Skin of body (tissue), 3 donors: ENCODE measurements at places on chromosomes 3 and 15. TPM values are rescaled to one million over a fixed set of nuclear protein-coding genes. Genes with fewer than 3 reads are reported as not detected.

CTXN2 gene
- not detected for total RNA-seq

PLOD2 gene
- 24.2 TPM for total RNA-seq

EIF4E3 gene
- 11.0 TPM for total RNA-seq

PTH1R gene
- 18.9 TPM for total RNA-seq

IL17RE gene
- 6.3 TPM for total RNA-seq

OR5K2 gene
- not detected for total RNA-seq

PP2D1 gene
- not detected for total RNA-seq

MDFIC2 gene
- total RNA-seq: not detected

PKM gene
- total RNA-seq: 221 TPM

SPINK8 gene
- total RNA-seq: not detected

CLCN2 gene
- total RNA-seq: 5.3 TPM

CPLX3 gene
- total RNA-seq: 0.20 TPM

IL12A gene
- total RNA-seq: 0.30 TPM

FHIT gene
- 8.9 TPM for total RNA-seq

FEZF2 gene
- not detected for total RNA-seq

CRYGS gene
- total RNA-seq: 0.99 TPM

TMEM158 gene
- total RNA-seq: 2.4 TPM

GRCh38 chr3:60651799-60652198 is 599.5 kb downstream of the FHIT start:
- no peak for DNase-seq

GRCh38 chr15:69996321-69997160 is 101.2 kb downstream of the TLE3 start:
- no peak for DNase-seq

DNA sequence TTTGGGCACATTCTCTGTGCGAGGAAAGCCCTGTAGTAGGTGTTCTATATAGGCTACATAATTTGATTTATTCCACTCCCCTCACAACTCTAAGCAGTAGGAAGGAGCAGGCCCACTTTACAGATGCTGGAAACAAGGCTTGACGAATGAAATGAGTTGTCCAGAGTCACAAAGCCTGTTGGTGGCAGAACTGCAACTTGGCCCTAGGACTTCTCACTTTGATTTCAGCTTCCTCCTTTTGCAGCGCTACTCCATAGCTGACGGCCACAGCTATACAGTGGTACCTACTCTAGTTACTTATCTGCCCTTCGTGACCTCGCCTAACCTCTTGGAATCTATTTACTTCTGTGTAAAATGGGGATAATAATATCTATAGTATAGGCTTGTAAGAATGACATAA is 2.5 kb upstream of the IRAK2 start:
- no peak for DNase-seq

DNA sequence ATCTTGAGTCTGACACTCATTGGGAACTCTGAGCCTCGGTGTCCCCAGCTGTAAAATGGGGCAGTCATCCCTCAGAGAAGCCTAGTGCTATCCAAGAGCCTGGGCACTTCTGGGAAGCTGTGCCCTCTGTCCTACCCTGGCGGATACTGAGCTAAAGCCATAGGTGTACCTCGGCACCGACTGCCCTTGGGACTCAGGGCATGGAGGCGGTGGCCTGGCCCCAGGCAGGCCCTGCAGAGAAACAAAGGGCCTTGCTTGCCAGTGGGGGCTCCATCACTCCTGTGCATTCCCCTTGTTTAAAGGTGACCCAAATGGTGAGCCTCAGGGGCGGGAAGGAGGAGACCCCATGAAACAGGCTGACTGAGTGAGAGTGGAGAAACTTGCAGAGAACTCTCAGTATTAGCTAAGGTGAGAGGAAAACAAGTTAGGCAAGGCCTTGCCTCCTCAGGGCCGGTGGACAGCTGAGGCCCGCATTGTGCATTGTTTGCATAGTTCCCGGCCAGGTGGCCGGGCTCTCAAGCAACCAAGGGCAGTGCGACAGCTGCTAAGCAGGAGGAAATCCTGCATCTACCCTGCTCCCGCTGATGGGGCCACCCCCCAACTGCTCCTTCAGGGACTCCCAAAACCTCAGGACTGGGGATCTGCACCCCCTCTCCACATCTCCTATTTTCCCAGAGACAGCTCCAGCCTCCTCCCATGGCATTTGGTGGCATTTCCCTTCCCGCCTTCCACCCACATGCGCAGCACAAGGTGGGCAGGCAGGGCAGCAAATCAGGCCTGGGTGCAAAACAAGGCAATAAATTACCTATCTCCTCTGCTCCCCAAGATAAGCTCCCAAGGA is 4.3 kb downstream of the PFKFB4 start:
- no peak for DNase-seq

GRCh38 chr3:69767571-69767970 is 28.3 kb downstream of the MITF start:
- no peak for DNase-seq

GRCh38 chr3:35042210-35042991 is 596.9 kb upstream of the ARPP21 start:
- no peak for DNase-seq

- DNase-seq: no peak
Observed at GRCh38 chr15:48533982-48534381, 111.5 kb downstream of the FBN1 start.

DNA sequence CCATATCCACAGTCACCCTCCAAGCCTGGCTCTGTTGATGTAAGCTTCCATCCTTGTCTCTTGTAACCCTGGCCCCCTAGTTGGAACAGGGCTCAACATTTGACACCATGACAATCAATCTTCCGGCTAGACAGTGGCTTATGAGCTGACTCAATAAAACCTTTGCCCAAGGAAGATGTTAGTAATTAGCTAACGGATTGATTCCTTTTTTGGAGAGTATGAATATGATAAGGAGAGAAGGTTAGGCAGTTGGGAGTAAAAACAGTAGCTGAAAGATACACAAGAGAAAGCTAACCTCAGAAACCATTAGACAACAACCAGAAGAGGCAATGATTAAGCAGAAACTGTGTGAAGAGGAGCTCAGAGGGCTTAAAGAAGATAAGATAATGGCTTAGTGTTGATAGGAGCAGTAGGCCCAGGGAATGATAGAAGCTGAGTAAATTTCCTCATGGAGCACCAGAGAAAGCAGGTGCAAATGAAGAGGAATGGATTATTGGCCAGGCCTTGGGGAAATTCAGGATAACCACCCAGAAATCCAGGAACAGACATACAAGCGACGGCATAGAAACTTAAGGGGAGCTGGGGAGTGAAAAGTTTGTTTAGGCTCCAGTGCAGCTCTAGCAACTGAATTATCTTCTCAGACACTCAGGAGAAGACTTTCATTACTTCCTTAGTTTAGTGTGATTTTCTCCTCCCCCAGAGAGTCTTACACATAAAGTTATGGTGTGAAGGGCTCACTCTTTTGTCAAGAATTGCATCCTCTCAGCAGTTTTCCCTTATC is 7.8 kb upstream of the RFX7 start:
- no peak for DNase-seq

GRCh38 chr15:97456521-97457202 is 503.8 kb upstream of the ARRDC4 start:
- DNase-seq: no peak

GRCh38 chr3:46710229-46710628 is 7.4 kb downstream of the PRSS50 start:
- DNase-seq: no peak

- no peak for DNase-seq
Observed at GRCh38 chr3:136682740-136683312, 69.4 kb downstream of the STAG1 start.

DNA sequence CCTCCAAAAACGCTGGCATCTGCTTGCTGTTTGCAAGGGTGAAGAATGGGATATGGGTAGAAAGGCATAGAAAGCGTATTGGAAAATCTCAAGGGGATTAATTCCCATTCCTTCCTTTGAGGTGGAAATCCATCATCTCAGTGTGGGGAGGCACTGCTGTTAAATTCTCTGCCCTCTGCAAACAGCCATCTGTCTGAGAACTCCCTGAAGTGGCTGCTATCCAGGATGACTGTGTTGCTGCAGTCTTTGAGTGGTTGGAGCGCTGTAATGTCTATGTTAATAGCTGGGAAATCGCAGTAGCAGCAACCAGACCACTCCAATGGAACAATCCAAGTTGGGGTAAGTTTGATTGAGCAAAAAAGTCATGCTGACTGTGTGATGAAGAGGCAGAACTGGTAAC is 625.9 kb downstream of the NLGN1 start:
- no peak for DNase-seq

- DNase-seq: no peak
Observed at GRCh38 chr3:133928136-133928893, 32.6 kb upstream of the RAB6B start.

DNA sequence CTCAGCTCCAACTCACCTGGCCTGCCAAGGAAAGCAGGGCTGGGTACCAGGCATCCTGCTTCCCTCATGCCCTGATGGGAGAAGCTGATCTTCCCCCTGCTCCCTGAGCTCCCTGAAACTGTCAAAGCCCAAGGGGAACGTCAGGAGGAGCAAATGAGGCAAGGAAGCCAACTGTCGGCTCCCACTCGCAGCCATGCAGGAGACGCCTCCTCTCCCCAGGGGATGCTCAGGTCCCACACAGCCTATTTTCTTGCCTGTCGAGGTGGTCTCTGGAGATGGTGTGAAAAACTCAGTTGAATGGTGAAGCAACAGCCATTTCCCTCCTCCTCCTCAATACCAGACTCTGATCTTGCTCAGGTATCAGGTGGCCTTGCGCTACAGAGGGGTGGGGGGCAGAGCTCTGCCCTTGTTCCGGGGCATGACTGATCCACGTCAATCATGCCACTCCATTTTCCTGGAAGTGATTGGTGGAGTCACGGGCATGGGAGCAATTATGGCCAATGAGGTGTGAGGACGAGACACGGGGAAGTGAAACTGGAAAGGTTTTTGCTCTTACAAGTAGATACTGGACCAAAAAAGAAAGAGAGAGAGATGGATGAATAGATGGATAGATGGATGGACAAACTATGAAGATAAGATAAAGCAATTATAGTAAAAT is 58.2 kb downstream of the SLC6A1 start:
- DNase-seq: no peak

DNA sequence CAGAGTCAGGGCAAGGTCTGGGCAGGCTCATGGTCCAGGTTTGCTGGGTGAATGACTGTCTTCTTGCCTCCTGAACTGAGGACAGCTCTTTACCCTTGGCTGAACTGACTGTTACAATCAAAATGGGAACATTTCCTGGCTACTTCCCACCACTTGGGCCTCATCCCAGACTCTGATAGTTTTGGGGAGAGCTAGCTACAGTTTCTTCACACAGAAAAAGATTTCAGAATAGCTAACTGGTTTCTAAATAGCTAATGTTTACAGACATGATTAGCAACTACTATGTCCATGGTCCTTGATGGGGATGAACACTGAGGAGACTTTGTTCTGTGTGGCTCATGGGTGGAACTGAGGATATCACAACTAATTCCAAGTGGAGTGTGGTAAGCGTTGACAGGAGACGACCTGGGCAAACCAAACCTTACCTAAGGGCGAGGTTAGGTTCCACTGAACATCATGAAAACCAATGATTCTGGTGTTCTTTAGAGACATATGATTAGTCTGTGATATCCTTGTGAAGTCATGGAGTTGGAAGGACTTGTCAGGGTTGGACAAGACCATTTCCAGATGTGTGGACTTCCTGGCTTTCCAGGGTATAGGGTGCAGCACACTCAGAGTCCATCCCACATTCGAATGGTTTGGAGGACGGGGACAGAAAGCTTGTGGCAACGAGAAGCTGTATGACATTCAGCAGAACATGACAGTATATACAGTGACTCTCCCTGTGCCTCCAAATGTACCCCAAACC is 7.3 kb downstream of the ALPK3 start:
- DNase-seq: peak; percentile 81

DNA sequence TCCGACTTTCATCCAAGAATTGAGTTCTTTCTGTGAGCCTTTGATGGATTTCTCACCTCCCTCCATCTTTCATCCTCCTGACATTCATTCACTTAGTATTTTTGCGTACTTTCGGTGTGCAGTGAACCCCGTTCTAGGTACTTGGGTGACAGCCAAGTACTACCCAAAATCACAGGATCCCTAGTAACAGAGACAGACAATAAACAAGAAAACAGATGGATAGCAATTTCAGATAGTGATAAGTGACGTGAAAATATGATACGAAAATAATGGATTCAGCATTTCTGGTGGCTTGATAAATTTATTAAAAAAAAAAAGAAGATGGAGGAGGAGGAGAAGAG is 264 bp upstream of the CMTM6 start:
- DNase-seq: peak; percentile 68

DNA sequence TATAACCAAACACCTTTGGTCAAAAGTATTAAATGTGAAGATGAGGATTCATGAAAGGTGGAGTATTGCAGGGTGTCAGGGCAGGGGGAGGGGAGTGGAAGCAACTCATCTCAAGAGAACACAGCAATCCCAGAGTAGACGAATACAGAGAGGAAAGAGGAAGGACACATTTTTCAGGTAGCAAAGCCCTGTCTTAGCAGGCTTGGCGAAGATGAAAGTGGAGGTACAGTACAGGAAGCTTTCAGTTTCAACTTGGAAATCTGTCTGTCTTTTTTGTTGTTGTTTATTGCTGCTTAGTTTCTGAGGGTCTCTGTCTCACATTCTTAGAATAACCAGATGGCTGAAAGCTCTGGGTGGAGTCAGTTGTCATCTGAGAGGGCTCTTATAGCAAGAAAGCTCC is 80.8 kb upstream of the GPR149 start:
- DNase-seq: no peak

- no peak for DNase-seq
Observed at GRCh38 chr3:158775426-158776410, 26.1 kb upstream of the MFSD1 start.

GRCh38 chr3:70970952-70971351 is 612.6 kb downstream of the FOXP1 start:
- no peak for DNase-seq

DNA sequence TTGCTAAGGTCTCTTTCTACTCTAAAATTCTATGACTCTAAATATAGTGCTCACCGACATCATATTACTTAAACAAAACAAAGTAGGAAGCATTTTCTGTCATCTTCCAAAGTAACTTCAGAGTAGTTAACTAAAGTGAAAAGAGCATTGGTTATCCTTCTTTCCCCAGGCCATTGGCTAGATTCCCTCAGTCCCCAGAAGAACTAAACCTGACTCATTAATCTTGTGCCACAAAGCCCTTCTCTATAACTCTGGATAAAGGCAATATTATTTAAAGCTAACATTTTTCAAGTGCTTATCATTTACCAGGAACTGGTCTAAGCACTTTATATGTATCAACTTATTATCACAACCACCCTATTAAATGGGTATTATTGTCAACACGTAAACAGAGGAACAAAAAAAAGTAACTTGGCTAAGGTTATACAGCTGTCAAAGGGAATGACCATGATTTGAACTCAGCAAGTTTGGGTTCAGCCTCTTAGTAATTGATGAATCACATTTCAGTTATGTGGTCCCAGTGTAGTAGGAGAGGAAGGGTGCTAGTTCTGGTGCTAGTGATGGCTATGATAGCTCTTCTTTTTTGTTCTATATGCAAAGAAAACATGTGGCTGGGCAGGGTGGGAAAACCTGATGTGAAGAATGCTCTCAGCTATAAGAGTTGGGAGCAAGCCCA is 304.9 kb downstream of the FGF12 start:
- DNase-seq: no peak

DNA sequence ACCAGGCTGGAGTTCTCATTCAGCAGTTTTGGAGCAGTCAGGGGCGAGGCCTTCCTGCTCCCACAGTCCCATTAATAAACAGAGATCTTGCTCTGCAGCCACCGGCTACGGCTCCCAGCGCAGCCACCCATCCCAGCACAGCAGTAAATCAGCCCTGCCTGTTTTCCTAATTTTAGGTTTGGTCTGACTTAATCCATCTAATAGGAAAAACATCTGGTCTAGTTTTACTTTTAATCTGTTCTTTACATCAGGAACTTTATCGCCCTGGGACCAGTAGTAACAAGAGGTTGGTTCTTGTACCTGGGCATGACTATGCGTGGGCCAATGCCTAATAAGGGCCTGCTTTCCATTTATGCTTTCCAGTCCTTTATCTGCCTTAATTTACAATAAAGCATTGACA is 264.0 kb upstream of the DPH6 start:
- no peak for DNase-seq
